ENCODE measurements at places on chromosomes 12 and 14.

GRCh38 chr12:65602610-65603295, 221.5 kb upstream of the HMGA2 start:
- DNase-seq: no peak

- no peak for DNase-seq
Observed at GRCh38 chr12:79515530-79515935, 175.2 kb downstream of the PAWR start.

- DNase-seq: no peak
Observed at GRCh38 chr12:33967760-33968159, 54.5 kb upstream of the ALG10 start.

GRCh38 chr12:132886529-132887477, 602 bp downstream of the CHFR start:
- no peak for DNase-seq

DNA sequence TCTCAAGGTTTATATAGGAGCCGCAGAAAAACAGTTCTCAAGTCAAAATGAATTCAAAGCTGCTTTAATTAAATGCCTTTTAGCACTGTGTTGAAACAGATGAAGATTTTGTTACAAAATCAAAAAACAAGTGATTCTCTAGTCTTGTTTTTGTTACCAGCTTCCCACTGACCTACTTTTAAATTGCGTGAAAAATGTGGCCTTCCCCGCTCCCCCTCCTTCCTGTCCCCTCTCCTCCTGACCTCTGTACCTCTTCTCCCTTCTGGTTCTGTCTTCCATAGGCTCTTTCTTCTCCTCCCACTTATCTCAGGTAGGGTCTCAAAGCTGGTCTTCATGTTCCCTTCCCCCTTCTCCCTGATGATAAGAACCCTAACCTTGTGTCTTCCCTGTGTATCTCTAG, 90.0 kb upstream of the MDM1 start:
- DNase-seq: no peak

DNA sequence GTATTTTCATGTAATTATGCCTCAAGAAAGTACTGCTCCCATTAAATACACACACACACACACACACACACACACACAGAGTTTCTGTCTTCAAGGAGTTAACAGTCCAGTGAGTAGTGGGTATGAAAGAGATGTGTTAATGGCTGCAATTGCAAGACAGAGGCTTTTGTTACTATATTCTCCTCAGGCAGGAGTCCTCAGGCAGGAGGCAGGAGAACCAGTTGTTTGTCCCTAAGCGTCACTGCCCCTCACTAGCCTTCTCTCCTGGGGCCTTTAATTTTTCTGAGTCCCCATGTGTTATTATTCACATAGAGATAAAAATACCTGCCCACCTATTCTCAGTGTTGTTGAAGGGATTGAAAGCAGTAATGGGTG, 31.2 kb downstream of the DAD1 start:
- no peak for DNase-seq

DNA sequence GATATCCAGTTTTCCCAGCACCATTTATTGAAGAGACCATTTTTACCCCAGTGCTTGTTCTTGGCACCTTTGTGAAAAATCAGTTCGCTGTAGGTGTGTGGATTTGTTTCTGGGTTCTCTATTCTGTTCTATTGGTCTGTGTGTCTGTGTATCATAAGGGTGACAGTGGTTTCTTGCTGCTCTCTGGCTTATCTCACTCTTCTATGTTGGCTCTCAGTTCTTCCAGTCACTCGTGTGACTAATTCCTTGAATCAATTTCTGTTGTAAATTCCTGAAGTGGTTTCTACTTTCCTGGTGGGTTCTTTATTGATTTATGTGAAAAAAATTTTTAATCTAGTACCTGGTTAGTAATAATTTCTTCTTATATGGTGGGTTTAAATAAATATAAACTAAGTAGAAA, 58.3 kb downstream of the OTOGL start:
- DNase-seq: no peak
